ENCODE measurements at places on chromosomes 3 and 15. TPM values are rescaled to one million over a fixed set of nuclear protein-coding genes. Genes with fewer than 3 reads are reported as not detected.

GOLGA6L4 gene
- 0.16 TPM for total RNA-seq

CRBN gene
- 52.5 TPM for total RNA-seq

WNT5A gene
- 18.8 TPM for total RNA-seq

RARRES1 gene
- 4.9 TPM for total RNA-seq

DNA sequence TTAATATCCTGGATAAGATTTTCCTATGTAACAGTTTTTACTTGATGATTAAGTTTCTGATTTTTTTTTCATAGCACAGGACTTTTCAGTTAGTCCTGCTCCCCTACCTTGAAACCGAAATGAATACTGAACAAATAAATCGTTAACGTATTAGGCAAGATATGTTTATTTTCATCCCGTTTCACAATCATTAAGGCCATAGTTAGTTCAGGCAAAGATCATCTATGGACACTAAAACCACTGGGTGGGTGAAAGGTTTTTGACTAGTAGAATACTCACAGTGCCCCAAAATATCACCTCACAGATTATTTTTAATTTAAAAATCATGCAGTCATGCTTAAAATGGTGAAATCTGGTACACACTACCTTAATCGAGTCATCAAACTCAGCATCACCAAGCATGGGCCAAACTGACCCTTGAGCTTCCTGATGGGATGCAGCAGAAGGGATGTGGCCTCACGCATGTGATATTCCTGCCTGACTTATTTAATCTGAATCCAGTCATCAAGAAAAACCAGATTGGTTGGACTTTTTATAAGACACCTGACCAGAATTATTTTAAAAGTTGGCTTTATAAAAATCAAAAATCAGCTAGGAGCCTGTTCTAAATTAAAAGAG, 365.0 kb downstream of the LPP start:
- no peaks in the 10 kb centered on the region for H3K27me3 ChIP-seq
- peaks cover 13% of the 10 kb centered on the region for H3K36me3 ChIP-seq
- no peak overlapping the region for H3K27ac ChIP-seq
- DNase-seq: no peak
- H3K4me1 ChIP-seq: peaks cover 8% of the 10 kb centered on the region

DNA sequence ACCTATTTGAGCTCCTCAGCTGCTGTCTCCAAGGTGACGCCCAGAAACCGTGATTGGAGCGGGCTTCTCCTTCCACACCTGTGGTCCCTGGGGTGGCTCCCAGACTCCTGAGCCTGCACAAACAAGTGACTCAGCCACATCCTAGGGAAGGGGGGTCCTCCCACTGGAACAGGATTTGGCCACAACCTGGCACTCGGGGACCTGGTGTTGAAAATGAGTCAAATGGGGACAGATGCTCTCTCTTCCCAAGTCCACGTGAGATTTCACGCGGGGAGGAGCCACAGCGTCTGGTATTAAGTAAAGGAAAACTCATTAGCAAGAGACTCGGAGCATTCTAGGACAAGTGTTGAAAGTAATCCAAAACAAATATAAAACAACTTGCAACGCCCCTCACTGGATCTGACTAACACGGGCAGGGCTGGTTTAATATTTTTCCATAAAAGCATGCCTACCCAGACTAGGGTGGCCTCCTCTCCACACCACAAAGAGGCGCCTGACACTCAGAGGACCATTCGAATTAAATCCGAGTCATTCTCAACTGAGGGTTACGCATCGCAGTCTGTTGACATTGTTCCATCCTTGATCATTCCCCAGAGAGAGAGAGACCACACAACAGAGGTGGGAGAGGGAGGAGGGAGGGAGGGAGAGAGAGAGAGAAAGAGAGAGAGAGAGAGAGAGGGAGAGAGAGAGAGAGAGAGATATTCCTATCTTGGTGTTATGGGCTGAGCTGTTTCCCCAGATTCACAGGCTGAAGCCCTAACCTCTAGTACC, 74.4 kb downstream of the MGLL start:
- no peaks in the 10 kb centered on the region for H3K36me3 ChIP-seq
- peaks cover 61% of the 10 kb centered on the region for H3K4me1 ChIP-seq
- no peaks in the 10 kb centered on the region for H3K27me3 ChIP-seq
- peak overlapping the region; percentile 67 for H3K27ac ChIP-seq
- DNase-seq: peak; percentile 92
- H3K4me3 ChIP-seq: no peak overlapping the region

DNA sequence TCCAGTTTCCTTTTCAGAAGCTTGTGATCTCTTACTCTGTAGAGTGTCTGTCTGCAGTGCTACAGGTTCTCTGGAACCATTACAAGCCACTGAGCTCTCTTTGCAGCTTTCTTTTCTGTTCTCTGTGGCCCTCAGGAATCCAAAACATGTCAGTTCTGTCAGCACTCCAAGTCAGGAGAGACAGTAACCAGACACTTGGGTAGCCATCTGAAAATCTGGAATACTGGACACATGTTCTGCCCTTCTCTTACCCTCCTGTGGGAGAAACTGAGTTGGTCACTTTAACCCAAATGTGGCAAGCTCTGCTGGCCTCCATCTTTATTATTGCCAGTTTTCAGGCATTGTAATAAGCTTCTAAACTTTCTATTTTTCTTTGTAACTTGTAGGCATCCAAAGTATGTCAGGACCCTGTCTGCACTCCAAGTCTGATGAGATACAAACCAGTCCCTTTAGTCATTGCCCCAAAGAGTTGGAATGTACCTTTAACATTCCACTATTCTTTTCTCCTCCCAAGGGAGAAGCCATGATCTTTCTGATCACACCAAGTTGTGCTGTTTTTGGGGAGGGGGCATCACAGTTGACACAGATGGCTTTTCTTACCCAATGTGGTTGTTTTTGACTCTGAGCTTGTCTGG, 183.7 kb downstream of the DPH6 start:
- H3K4me3 ChIP-seq: no peak overlapping the region
- H3K36me3 ChIP-seq: no peaks in the 10 kb centered on the region
- no peaks in the 10 kb centered on the region for H3K27me3 ChIP-seq
- DNase-seq: no peak

GRCh38 chr15:37789881-37790280, 144.6 kb upstream of the TMCO5A start:
- H3K27me3 ChIP-seq: no peaks in the 10 kb centered on the region
- H3K27ac ChIP-seq: no peak overlapping the region
- no peaks in the 10 kb centered on the region for H3K36me3 ChIP-seq
- no peak overlapping the region for H3K4me3 ChIP-seq
- peaks cover 3% of the 10 kb centered on the region for H3K4me1 ChIP-seq

DNA sequence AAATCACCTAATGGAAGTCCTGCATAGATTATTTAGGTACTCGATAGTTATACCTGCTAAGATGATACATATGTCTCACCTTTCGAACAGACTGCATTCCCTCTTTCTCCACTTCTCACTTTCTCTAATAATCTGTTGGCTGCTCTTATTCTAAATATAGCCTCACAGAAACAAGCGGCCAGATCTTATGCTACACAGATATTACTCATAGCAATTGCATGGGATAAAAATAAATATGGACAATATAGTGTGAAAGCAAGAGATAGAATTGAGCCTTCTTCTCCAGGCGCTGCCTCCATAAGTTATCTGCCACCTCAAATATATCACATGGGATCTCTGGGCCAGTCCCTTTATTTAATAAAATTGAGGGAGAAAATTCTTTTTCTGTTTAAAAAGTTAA, 29.5 kb upstream of the TGFBR2 start:
- H3K36me3 ChIP-seq: no peaks in the 10 kb centered on the region
- no peaks in the 10 kb centered on the region for H3K27me3 ChIP-seq
- DNase-seq: no peak
- no peaks in the 10 kb centered on the region for H3K4me1 ChIP-seq

- no peaks in the 10 kb centered on the region for H3K4me1 ChIP-seq
- H3K27me3 ChIP-seq: no peaks in the 10 kb centered on the region
- no peak overlapping the region for H3K27ac ChIP-seq
Observed at GRCh38 chr3:105781871-105782270, 86.9 kb downstream of the CBLB start.

Measured in SJSA1 (cell line).